Astrocyte of the spinal cord (primary cell): ENCODE measurements at places on chromosomes 3 and 15.
A peak's percentile ranks its signal among the peaks of the same experiment; 100 is the strongest.

- peak; percentile 47 for DNase-seq
Measured at GRCh38 chr3:65576966-65577365, 461.8 kb downstream of the MAGI1 start.

- DNase-seq: no peak
Measured at GRCh38 chr3:141740349-141740748, 2.3 kb downstream of the RNF7 start.

DNA sequence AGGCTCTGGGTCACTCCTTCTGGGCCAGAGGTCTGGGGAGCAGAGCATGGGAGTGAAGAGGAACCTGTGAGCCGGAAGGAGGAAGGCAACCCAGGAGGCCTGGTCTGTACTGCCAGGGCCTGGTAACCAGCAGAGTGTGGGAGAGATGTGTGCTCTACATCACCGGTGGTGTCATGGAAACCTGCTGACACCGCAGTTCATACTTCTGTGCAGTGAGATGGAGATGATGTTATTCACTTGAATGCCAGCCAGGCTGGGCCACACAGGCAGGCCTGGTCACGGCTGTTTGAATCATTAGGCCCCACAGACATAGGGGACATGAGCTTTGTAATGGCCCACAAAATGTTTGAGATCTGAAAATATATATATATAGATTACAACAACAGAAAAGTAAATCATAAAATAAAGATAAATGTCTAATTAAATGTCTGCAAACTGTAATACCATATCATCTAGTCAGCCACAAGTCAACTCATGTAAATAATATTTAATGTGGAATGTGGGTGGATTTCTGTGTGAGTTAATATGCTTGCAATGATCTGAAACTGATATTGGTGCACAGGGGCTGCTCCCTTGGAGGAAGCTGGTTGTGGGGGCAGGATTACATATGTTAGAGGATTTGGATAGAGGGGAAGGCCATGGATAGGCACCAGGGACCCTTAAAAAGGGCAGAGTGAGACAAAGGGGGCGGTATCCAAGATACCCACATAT, 108.5 kb upstream of the PFN2 start:
- peak; percentile 94 for DNase-seq

GRCh38 chr3:39196671-39197356, 4.4 kb upstream of the XIRP1 start:
- no peak for DNase-seq

GRCh38 chr3:124246949-124247348, 255.0 kb upstream of the ROPN1 start:
- DNase-seq: no peak

DNA sequence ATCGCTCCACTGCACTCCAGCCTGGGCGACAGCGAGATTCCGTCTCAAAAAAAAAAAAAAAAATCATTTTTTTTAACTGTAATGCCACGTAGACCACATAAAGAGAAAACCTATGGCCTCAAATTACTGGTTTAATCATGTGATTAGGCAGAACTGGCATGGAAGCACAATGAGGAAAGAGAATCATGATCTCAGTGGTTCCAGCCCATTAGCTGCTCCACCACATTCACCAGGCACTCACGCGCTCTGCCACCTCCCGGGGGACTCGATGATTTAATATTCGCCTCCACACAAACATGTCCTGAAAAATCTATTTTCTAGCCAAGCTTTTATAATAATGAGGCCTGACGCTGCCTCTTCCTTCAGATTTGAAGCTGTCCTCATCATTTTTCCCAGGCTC, 204.7 kb downstream of the TBL1XR1 start:
- no peak for DNase-seq

DNA sequence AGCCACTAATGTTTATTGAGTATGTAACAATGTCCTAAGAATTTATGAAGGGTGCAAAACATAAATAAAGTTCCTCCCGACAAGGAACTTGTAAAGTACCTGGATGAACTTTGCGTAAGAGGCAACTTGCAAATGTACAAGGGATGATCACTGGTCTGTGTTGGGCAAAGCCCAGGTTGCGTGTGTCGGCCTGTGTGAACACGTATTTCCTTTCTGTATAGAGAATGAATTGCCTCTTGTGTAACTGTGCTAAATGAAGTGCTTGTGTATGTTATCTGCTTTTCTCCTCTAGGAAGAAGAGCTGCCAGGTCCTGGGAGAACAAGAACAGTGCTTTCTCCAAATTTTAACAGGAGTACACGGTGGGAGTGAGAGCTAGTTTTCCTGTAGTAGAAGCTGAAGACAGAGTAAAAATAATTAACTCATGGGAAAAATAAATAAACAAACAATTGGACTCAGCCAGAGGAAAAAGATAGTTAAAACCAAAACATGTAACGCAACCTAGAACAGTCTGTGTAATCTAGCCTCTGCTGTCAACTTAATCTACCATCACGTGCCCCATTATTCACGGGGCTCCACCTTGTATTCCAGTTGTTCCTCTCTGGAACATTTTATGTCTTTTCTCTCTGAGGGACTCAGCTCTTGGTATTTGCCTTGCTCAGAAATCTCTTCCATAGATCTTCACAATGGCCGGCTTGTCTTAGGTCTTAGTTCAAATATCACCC, 83.7 kb upstream of the RASGRP1 start:
- DNase-seq: no peak

DNA sequence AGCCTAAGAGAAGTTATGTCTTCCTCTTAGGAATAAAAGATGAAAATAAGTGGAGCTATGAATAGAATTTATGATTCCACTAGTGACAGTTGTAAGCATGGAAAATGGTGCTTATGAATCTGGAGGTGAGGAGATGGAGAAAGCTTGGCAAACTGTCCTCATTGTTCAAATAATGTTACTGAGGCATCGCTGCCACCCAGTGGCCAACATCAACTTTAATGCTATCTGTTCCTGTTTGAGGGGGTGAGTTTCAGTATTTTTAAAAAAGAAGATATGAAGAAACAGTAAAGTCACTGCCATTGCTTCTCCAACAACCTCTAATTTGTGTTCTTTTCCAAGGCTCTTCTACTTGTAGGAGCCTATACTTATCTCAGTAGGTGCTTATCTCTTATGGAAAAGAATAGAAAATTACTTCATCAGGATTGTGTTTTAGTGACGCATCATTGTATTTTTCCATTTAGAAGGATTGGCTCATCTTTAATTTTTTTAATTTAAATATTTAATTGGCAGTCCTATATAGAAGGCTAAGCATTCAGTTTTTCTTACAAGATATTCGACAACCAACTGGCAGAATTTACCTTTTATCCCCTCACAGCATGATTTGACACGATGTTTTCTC, 260.4 kb upstream of the P2RY1 start:
- DNase-seq: peak; percentile 70

- no peak for DNase-seq
Measured at GRCh38 chr3:55623786-55624185, 136.7 kb upstream of the WNT5A start.

- no peak for DNase-seq
Measured at GRCh38 chr3:49873623-49874022, 3.9 kb upstream of the CAMKV start.

DNA sequence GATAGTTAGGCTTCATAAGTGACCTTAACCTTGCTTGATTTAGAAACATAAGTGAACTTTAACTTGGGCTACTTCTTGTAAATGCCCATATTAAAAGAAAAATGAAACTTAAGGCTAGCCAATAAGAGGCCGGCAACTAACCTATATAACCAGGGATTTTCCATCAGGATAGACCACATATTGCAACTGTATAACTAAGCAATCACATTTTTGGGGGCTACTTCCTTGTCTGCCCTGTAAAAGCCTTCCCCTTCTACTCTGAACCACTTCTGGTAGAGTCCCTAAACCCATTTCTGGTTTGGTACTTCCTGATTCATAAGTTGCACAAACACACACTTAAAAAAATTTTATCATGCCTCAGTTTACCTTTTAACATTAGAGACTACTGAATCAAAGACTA, 150.9 kb upstream of the UBE2E2 start:
- DNase-seq: no peak

DNA sequence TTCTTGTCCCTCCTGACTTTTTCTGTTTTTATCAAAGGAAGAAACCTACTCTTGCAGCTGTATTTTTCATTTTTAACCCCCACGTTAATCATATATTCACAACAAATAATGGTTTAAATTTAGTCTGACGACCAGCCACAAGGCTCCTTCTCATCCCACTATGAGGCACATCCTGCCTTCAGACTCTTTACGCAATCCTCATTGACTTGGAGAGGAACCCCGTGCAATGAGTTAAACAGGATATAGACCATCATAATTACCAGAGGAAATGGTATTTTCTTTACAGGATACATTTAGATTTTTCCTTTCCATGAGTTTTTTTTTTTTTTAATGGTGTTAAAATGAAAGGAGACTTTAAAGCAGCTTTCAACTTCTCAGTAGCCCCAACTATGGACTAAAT, 68.5 kb downstream of the WWTR1 start:
- DNase-seq: peak; percentile 83

GRCh38 chr15:87662575-87662974, 594.0 kb downstream of the NTRK3 start:
- DNase-seq: no peak

GRCh38 chr15:66564136-66565041, 1.4 kb downstream of the LCTL start:
- no peak for DNase-seq

DNA sequence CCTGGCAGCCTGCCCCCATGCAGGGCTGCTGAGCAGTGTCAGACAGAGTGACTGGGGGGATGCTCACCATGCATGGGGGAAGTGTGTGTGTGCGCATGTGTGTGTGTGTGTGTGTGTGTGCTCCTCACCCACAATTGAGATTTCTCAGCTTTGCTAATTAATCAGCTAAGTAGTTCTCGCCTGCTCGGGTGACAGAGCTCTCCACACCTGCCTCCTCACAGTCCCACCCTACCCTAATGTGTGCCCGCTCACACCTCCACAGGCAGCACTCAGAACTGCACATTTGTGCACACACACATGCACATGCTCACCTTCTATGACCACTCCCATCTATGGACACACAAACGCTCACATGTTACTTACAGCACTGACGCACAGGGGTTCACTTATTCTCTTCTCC, 37.3 kb downstream of the CACNA2D2 start:
- no peak for DNase-seq

DNA sequence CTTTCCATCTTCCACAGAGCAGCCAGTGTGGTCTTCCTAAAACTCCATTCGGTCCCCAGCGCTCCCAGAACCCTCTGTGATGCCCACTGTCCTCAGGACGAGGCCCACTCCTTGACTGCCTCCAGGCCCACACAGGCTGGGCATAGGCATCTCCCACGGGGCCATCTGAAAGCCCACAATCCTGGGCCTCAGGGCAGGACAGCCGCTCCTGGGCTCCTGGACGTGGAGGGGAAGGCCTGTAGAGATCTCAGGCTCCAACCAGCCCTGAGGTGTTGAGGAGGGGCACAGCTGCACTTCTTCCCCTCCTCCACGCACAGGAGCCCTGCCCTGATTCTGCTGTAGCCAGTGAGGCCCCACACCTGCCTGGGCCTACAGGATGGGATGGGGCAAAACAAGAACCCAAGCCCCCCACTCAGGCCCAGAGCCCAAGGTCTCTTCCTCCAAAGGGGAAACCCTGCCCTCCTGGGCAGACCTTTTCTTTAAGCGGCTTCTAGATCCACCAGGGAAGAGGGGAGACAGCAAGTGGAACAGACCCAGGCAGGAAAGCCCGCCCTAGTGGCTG, 25.9 kb downstream of the SHISA5 start:
- no peak for DNase-seq

DNA sequence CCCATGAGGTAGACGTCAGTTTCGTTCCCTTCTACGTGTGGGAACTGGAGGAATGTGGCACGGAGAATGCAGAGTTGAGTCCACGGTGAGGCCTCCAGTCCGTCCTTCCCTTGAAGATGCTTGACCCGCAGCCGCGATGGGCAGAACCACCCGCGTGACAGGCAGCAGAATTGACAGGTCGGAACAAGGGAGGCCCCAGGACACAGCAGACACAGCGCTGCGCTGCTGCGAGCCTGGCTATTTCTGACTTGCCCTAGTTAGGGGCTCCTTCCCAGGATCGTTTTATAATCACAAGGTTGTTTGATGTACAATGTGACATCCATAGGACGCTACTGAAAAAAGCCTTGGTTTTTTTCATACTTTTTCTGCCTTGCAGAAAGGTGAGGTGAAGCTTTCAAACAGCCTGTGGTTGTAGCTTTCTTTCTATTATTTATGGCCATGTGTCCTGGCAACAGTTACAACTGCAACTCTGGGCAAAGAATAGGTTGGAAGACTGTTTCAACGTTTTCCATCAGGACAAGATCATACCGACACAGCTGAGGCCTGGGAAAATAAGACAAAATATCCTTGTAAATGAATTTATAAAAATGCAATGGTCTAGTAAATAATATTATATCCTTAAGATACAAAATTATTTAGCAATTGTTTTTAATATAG, 9.6 kb upstream of the TMEM41A start:
- no peak for DNase-seq

GRCh38 chr3:31421314-31422048, 111.2 kb upstream of the STT3B start:
- no peak for DNase-seq

DNA sequence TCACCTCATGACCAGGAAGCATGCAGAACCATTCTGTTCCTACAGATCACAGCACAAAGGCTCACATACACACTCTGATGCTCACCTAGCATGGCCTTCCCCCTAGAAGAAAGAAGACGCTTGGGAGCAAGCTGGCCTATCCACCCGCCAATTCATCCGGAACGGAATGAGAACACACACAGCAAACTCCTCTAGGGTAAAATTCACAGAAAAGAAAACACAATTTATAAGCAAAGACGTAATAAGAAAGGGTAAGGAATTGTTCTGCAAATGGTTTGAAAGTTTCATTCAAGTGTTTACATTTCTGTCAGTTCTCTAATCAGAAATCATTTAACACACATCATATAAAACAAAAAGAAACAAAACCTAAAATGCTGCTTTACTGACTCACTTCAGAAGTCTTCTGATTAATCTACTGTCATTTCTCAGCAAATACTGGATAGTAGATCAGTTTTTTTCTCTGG, 218.1 kb downstream of the OSBPL10 start:
- DNase-seq: no peak

DNA sequence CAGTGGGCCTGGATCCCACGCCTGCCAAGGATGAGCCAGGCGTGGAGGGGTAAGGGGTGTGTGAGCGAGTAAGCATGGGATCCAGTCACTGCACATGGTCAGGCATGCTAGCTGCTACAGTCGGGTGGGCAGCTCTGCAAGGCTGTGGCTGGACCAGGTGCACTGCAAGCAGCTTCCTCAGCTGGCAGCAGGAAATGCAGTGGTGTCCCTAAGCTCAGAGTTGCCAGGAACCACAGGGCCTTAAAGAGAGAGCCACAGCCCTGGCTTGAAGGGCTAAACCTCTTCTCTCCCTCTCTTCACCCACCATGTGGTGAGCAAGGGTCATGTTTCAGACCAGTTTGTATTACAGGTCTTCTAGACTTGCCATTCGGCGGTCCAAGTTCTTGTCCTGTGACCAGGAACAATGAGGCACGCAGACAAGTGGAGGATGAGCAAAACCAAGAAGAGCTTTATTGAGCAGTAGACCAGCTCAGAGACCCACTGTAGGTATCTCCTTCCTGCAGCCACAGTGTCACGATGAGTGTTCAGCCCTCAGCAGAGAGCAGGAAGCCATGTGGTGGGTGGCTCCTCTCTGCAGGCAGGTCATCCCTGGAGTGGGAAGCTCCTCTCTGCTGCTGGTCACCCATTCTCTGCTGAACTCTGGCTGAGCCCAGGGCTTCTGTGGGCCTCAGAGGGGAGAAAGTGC, 511.9 kb downstream of the PYDC2 start:
- no peak for DNase-seq

GRCh38 chr3:110341047-110341446, 730.6 kb upstream of the NECTIN3 start:
- peak; percentile 35 for DNase-seq
